ENCODE measurements at places on chromosomes 6 and 20.

GRCh38 chr6:3357678-3358077 lies 98.9 kb downstream of the PSMG4 start:
- DNase-seq: no peak

DNA sequence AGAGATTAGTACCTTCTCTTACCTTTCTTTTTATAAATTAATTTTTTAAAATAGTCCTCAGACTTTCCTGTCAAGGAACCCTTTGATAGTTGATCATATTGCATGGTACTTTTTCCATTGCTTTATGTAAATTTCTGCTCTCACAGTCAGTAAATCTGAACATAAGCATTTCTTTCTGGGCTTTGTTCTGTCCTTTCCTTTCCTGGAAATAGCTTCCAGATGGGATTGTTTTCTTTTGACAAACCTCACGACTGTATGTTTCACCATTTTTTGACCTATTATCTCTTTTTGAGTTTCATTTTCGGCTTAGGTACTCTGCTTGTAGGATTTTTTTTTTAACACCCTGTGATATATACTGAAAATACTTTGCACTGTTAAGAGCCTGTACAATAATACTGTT lies 32.6 kb downstream of the UTRN start:
- no peak for DNase-seq

GRCh38 chr20:59448851-59449444 lies 148.5 kb downstream of the EDN3 start:
- no peak for DNase-seq

DNA sequence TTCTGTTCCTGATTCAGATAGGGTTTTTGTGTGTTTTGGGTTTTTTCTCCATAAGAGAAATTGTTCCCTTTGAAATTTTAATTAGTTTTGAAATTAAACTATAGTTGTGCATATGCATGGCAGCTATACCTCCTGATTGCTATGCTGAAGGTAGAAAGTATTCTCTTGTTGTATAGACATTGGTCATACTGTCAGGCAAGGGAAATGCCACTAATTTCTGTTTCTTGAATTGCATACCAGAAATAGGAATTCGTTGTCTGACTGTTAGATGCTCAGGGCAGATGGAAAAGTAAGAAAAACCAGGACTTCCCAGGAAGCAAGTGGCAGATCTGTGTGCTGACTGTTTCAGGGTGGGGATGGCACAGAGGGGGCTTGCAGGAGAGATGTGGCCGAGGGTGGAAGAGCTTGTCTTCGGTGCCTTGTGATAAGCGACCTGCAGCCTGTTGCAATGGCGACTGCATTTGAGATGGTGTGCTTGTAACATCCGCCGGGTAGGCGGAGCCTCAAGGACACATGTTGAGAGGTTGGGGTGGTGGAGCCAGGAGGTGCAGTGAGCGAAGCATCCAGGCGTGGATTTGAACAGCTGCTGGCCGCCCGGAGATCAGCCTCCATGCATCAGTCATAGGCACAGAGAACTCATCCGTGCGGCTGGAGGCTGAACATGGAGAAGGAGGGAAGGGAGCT lies 42.8 kb downstream of the RREB1 start:
- no peak for DNase-seq

- no peak for DNase-seq
Measured at GRCh38 chr20:46899621-46900020, 5.0 kb downstream of the EYA2 start.

DNA sequence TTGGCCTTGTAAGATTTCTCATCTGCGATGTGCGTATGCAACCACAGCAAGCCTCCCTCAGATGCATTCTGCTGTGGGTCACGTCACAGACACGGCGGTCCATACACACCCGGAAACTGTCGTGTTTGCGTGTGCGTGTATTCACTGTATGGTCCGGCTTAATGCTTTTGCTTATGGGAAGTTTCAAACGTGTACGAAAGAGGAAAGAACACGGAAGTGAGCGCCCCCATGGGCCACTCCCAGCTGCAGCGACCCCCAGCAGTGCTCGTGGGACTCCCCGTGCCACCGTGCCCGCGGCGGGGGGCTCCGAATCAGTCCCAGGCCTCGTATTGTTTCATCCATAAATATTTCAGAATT lies 10.2 kb downstream of the DLL1 start:
- peak; percentile 19 for DNase-seq

- DNase-seq: no peak
Measured at GRCh38 chr20:57396212-57396983, 5.2 kb downstream of the RBM38 start.

DNA sequence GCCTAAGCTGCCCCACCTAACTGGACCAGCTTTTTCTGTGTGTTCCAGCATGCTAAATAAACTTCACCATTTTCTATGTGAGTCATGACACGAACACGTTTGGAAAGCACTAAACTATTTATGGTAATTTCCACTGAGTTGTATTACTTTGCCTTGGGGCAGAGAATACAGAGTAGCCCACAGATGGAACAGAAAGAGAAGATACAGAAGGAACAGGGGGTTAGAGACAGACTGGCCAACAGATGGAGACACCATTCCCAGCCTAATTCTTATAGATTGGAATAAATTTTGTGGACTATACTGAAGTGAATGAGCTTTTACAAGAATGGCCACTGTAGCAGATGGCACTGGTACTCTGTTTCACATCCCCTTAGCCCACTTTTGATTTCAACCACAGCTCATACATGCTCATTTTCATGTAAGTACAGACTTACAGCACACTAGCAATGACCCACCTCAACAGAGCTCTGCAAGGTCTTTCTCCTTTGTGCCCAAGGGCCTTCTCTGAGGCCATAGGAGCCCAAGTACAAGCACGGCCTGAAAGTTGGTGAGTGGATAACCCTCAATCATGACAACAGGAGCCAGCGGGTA lies 13.1 kb upstream of the NT5DC1 start:
- DNase-seq: no peak

GRCh38 chr6:127484212-127484863 lies 25.1 kb upstream of the KIAA0408 start:
- no peak for DNase-seq

DNA sequence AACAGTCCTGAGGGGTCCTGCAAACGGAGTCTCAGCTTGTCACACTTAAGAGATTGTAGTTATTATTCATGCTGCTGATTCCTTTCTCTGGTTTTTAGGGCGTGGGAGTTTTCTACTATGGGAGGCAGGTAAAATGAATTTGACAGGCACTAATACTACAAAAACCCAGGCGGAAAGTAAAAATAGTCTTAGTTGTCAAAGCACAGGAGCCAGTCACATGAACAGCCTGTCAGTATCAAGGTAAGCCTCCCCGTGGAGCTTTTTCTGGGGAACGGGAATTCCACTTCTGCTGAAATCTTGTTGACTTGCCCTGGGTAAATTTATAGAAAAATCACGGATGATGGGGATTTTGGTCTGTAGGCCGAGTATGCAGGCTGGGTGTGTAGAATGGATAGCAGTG lies 79.8 kb downstream of the SLC24A3 start:
- DNase-seq: no peak

DNA sequence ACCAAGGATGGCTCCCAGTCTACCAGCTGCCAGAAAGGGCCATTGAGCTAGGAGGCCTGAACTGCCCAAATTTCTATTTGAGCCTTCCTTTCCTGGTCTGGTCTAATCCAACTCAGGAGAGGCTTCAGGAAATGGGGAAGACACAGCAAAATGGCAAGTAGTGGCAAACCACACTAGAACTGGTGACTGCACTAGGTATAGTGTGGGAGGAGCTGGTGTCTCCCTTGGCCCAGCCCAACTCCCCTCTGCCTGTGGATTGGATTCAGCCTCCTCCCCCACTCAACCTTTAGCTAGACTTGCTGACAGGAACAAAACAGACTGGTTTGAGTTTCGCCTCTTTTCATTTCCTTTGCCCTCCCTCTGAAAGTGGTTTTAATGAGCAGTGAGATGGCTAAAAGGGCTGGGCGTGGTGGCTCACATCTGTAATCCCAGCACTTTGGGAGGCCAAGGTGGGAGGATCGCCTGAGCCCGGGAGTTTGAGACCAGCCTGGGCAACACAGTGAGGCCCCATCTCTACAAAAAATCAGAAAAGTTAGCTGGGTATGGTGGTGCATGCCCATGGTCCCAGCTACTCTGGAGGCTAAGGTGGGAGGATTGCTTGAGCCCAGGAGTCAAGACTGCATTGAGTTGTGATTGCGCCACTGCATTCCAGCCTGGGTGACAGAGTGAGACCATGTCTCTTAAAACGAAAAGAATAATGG lies 17.5 kb downstream of the MRPS18A start:
- DNase-seq: no peak

- no peak for DNase-seq
Measured at GRCh38 chr6:22020299-22021003, 276.4 kb downstream of the PRL start.

- no peak for DNase-seq
Measured at GRCh38 chr6:121247386-121247785, 86.9 kb downstream of the TBC1D32 start.

GRCh38 chr6:134410541-134410940 lies 92.6 kb upstream of the SGK1 start:
- DNase-seq: no peak

GRCh38 chr6:22825210-22825609 lies 255.8 kb downstream of the HDGFL1 start:
- no peak for DNase-seq

DNA sequence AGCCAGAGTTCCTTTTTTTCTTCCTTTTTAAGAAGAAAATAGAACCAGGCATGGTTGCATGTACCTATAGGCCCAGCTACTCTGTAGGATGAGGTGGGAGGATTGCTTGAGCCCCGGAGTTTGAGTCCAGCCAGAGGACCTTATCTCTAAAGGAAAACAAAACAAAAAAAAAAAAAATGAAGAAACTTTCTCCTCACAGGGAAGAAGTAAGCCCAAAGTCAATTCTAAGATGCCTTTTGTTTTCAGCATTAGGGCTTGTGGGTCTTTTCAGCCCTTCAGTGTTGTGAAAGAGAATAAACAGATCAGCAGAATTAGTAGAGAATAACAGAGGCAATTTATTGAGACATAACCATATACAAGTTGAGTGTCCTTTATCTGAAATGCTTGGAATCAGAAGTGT lies 26.8 kb downstream of the ZNF451 start:
- DNase-seq: no peak

- no peak for DNase-seq
Measured at GRCh38 chr6:163756079-163756478, 341.6 kb downstream of the QKI start.

DNA sequence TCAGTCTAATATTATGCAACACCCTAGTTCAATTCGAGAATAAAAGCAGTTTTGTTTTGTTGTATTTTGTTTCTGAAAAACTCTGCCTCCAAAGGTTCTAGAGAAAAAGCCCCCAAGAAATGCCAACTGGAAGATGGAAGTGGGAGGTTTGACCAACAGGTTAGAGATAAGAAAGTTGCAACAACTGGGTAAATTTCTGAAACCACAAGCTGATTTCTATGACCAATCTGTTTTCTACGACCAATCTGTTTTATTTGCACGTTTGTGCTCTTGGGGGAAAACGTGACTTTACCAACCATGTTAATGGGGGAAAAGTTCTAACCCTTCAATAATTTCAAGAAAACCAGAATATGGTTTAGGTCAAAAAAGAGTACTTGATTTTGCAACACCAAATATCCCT lies 173.2 kb downstream of the PDE7B start:
- no peak for DNase-seq

DNA sequence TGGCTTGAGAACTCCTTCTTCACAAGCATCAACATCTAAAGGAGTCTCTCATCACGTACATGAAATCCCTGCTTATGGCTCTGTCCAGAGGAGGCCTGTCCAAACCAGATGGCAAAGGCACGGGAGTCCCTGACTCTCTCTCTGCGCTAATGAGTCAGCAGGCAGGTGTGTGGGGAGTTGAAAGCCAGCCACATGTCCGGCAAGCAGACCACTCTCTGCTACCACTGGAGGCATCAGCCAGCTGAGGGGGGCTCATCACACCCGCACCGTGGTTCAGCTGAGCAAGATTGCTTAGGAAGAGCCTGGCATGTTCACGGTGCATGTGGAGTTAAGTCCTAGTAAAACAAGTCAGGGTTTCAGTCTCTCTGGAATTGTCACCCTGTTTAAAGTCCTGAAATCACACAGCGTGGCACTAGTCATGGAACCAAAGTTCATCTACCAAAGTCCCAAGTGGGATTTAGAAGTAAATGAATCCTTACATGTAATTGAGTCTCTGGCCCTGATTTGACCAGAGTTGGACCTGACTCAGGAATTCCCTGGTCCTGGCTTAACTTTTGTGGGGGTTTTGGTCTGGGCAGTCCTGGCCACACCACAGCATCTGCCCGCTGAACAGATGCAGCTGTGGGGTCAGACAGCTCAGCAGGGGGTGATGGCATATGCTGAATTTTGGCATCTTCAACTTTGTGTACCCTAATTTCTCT lies 155.2 kb upstream of the RIN2 start:
- DNase-seq: no peak

GRCh38 chr6:26053992-26054780 lies 33.0 kb upstream of the HFE start:
- DNase-seq: no peak

GRCh38 chr6:132369526-132369925 lies 31.7 kb downstream of the MOXD1 start:
- no peak for DNase-seq

- DNase-seq: no peak
Measured at GRCh38 chr20:428658-429200, 20.6 kb downstream of the RBCK1 start.

- DNase-seq: no peak
Measured at GRCh38 chr20:53497246-53497645, 96.4 kb downstream of the ZNF217 start.

- DNase-seq: no peak
Measured at GRCh38 chr6:24139639-24140038, 13.6 kb downstream of the NRSN1 start.

- no peak for DNase-seq
Measured at GRCh38 chr6:16902502-16902901, 141.2 kb upstream of the ATXN1 start.

DNA sequence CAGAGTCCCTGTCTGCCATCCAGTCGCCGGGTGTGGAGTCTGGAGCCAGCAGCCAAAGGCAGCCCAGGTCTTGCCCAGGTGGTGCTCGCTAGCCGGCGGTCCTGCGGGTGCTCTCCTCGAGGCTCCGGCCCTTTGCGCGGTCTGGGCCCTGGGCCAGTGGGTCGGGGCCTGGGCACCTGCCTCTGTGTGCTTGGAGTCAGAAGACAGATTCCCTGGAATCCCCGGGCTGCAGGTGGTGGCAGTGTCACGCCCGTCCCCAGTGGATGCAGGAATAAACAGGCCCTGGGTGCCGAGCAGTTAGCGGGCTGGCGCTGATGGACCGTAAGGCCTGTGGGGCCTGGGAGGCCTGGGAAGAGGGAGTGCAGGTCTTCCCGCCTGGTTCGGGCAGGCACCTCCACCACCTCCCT lies 5.3 kb downstream of the SS18L1 start:
- no peak for DNase-seq

DNA sequence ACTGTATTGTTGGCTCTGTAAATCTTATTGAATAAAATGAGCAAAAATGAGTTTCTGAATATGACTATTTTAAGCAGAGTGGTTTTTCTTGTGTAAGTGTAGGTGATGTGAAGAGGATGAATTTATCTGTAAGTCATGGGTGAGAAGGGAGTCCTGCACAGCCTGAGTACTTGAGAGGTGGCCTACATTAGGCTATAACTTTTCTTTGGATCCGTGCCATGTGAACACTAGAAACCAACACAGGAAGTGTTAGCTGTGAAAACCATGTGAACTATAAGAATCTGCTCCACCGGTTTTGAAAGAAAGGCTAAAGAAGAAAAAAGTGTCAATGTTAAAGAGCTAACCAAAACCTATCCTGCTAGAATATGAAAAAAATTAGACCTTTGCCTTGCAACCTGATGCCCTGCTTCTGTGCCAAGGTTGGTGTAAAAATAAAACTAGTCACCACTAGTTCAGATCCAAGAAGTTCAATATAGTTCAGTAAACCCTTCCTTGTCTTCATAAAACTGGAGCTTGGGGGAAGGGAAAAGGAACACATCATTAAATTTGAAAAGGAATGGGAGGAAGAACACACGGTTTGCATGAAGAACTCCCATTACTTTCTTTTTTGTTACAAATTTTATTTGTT lies 21.3 kb downstream of the PLCB1 start:
- no peak for DNase-seq

Data from left hindlimb (tissue), 1 donor.